Heart left ventricle (tissue), 16 donors: ENCODE measurements at places on chromosomes 13 and 19.
A peak's percentile ranks its signal among the peaks of the same experiment; 100 is the strongest.

GRCh38 chr13:111506125-111506524, 185.7 kb downstream of the TEX29 start:
- DNase-seq, result no peak
- no peak overlapping the region for H3K27ac ChIP-seq
- no peaks in the 10 kb centered on the region for H3K36me3 ChIP-seq
- H3K4me1 ChIP-seq, result no peaks in the 10 kb centered on the region
- H3K27me3 ChIP-seq, result no peaks in the 10 kb centered on the region
- no peak overlapping the region for H3K4me3 ChIP-seq

GRCh38 chr19:15288146-15288963, 44.0 kb downstream of the BRD4 start:
- no peaks in the 10 kb centered on the region for H3K36me3 ChIP-seq
- H3K27me3 ChIP-seq, result no peaks in the 10 kb centered on the region
- no peak for DNase-seq
- peaks cover 82% of the 10 kb centered on the region for H3K4me1 ChIP-seq

DNA sequence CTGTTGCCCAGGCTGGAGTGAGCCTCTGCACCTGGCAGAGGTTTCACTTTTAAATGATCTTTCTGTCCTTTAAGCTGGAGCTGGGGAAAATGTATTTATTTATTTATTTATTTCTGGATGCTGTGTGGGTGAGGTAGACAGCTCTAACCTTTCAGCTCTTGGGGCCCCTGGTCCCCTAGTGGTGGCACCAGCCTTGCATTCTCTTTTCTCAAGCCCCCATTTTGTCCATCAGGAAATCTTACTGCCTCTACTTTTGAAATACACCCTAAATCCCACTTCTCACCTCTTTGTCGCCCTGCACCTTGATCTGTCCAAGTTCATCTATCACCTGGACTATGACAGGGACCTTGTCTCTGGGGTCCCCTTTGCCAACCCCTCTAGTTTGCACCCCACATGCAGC, 2.1 kb upstream of the B9D2 start:
- H3K27me3 ChIP-seq, result no peaks in the 10 kb centered on the region
- no peak for DNase-seq
- no peak overlapping the region for H3K4me3 ChIP-seq
- peaks cover 3% of the 10 kb centered on the region for H3K36me3 ChIP-seq
- no peak overlapping the region for H3K27ac ChIP-seq

- DNase-seq, result no peak
- no peak overlapping the region for H3K27ac ChIP-seq
- H3K36me3 ChIP-seq, result no peaks in the 10 kb centered on the region
- no peak overlapping the region for H3K4me3 ChIP-seq
- no peaks in the 10 kb centered on the region for H3K27me3 ChIP-seq
Measured at GRCh38 chr13:88112526-88112925, 441.4 kb downstream of the SLITRK5 start.

- H3K27me3 ChIP-seq, result peaks cover 10% of the 10 kb centered on the region
- peak overlapping the region; percentile 51 for H3K4me3 ChIP-seq
- DNase-seq, result peak; percentile 75
- H3K36me3 ChIP-seq, result no peaks in the 10 kb centered on the region
- H3K27ac ChIP-seq, result no peak overlapping the region
Measured at GRCh38 chr19:23071147-23071511, 45.7 kb upstream of the ZNF730 start.

DNA sequence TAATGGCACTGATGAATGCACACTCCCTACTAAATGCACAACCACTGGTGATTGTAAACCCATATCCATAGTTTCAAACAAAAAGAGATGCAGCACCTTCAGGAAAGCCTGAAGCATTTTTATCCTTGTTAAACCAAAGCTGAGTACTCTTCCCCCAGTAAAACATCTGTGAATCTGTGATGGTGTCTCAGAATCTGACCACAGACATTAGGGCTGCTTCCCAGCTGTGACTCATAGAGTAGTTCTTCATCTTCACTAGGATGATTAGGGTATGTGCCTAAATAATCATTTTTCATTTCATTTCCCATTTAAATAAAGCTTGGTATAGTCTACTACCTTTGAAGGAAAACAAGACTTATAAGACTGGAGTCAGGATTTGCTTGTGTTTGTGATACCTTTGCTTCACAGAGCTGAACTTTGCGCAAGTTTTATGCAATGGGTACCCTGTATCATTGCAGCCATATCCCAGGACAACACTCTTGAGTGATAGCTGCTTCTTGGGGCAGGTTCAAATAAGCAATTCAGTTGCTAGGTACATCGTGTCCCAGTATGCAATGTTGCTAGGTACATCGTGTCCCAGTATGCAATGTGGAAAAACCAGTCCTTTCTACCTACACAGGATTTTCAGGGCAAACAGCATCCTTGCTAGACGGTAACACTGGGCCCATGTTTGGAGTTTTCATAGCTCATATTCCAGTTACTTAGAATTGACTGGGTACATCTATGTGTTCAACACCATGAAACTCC, 277.1 kb downstream of the IRS2 start:
- H3K4me1 ChIP-seq, result no peaks in the 10 kb centered on the region
- no peak overlapping the region for H3K27ac ChIP-seq
- H3K27me3 ChIP-seq, result no peaks in the 10 kb centered on the region
- H3K36me3 ChIP-seq, result no peaks in the 10 kb centered on the region

DNA sequence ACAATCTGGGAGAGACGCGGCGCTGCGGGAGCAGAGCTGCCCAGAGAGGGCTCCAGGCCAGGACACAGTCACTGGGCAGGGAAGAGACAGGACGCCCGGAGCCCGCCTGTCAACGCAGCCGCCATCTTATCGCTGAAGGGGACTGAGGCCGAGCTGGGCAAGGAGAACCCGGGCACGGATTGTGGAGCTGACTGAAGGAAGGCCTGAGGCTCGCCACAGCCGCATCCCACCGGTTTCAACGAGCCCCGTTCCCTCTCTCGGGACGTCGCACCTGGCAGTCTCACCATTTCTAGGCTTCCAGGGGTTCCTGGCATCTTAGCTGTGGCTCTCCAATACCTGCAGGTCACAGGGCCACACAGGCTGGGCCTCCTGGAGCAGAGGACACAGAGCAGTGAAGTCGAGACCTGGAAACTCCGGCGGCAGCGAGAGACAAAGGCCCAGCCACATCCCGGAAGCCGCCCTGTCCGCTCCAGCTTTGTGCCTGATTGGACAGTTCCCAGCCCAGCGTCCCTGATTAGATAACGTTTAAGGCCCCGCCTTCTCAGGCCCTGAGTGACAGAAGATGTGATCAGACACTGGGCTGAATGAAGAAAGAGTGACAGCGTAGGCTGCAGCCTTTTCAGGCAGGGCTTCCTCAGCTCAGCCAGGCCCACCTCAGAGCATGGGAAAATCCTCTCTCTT, at the start of gene ZNF91:
Gene ZNF91 (minus strand): TSS at position 431 of the 681 bp plus-strand sequence. CDS start 117 bp downstream, at position 314.
- peaks cover 42% of the 10 kb centered on the region for H3K4me1 ChIP-seq
- H3K27me3 ChIP-seq, result no peaks in the 10 kb centered on the region
- peak; percentile 96 for DNase-seq
- H3K27ac ChIP-seq, result peak within 1 kb of the TSS; percentile 96

DNA sequence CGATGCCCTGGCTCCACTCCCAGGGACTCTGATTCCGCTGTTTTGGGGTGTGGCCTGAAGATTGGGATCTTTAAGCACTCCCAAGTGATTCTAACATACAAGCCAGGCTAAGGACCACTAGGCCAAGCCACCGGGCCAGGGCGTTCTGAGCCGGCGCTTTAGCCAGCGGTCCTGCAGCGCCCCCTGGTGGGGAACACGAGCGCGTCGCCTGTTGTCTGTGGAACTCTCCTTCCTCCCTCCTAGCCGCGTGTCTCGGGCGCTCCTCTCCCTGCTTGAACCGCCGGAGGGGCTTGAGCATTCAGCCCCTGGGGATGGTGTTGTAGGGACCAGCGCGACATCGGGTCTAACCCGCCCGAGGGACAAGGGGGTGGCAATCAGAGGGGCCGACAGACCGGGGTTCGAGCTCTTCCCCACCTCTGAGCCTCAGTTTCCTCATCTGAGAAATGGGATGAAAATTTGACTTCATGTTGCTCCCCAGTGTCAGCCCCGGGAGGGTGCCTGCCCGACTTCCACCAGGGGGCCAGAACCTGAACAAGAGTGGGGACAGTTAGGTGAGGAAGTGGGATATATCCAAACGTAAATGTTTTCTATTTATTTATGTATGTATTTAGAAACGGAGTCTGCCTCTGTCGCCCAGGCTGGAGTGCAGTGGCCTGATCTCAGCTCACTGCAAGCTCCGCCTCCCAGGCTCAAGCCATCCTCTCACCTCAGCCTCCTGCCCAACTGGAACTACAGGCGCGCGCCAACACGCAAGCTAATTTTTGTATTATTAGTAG, 18.0 kb upstream of the PNMA8B start:
- H3K27me3 ChIP-seq, result no peaks in the 10 kb centered on the region
- H3K36me3 ChIP-seq, result no peaks in the 10 kb centered on the region
- DNase-seq, result peak; percentile 73
- no peaks in the 10 kb centered on the region for H3K4me1 ChIP-seq
- no peak overlapping the region for H3K4me3 ChIP-seq
- H3K27ac ChIP-seq, result no peak overlapping the region

GRCh38 chr13:66506979-66507378, 723.2 kb downstream of the PCDH9 start:
- DNase-seq, result no peak
- no peaks in the 10 kb centered on the region for H3K4me1 ChIP-seq
- no peak overlapping the region for H3K4me3 ChIP-seq

GRCh38 chr13:30053939-30054338, 203.5 kb upstream of the UBL3 start:
- H3K4me1 ChIP-seq, result no peaks in the 10 kb centered on the region
- no peak overlapping the region for H3K4me3 ChIP-seq
- no peaks in the 10 kb centered on the region for H3K36me3 ChIP-seq
- peaks cover 13% of the 10 kb centered on the region for H3K27me3 ChIP-seq
- H3K27ac ChIP-seq, result no peak overlapping the region
- DNase-seq, result no peak

DNA sequence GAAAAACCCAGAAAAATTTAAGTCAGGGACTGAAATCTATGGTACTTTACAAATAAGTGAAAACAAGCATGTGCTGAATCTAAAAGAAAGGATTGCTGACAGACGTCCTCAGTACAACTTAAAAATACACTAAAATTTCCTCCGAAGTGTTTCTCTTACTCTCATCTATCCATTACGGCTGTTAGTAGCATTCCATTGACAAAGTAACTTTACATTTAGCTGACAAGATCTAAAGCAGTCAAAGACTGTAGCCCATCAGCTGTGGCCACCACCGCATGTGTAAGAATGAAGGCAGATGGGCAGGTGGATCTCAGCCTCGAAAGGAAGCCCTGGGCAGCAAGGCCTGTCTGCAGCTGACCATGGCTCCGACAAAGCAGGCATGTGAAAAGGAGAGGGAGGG, 59.0 kb downstream of the FLT1 start:
- H3K4me3 ChIP-seq, result no peak overlapping the region
- no peak overlapping the region for H3K27ac ChIP-seq
- H3K4me1 ChIP-seq, result peaks cover 45% of the 10 kb centered on the region

- DNase-seq, result peak; percentile 65
- peak overlapping the region; percentile 11 for H3K27ac ChIP-seq
- H3K4me1 ChIP-seq, result peaks cover 8% of the 10 kb centered on the region
- no peaks in the 10 kb centered on the region for H3K36me3 ChIP-seq
- H3K27me3 ChIP-seq, result no peaks in the 10 kb centered on the region
Measured at GRCh38 chr13:41577436-41577835, 120.1 kb downstream of the RGCC start.

GRCh38 chr13:72820156-72820897, 38.4 kb downstream of the PIBF1 start:
- H3K36me3 ChIP-seq, result peaks cover 3% of the 10 kb centered on the region
- H3K4me3 ChIP-seq, result no peak overlapping the region
- no peaks in the 10 kb centered on the region for H3K4me1 ChIP-seq
- no peaks in the 10 kb centered on the region for H3K27me3 ChIP-seq

DNA sequence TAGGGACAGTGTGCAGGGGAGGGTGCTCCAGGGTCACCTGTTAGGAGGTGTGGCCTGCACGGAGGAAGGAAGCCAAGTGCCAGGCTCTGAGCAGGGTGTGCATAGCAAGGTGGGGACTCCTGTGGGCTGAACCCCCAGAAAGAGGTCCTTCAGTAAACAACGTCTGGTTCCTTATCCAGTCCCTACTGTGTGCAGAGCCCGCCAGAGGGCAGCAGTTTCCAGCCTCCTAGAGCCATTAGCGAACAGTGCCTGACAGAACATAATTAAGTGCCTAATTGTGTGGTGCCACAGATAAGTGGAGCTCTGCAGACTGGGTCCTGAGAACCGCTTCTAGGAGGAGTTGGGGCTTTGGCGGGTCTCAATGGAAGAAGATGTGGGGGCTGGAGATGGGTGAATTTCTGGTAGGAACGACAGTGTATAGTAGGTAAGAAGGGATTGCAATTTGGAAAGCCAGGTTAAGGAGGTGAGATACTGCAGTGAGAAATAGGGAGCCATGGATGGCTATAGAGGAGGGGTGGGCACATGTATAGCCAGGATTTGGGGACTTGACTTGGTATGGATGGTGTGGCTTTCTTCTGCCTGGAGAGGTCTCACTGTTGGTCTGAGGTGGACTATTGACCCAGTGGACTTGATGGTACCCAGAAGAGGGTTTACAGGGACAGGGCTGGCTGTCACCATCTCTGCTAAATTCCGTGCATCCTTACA, 323.1 kb downstream of the ZNF536 start:
- H3K4me3 ChIP-seq, result no peak overlapping the region
- H3K27me3 ChIP-seq, result peaks cover 3% of the 10 kb centered on the region
- H3K4me1 ChIP-seq, result no peaks in the 10 kb centered on the region
- H3K27ac ChIP-seq, result no peak overlapping the region

DNA sequence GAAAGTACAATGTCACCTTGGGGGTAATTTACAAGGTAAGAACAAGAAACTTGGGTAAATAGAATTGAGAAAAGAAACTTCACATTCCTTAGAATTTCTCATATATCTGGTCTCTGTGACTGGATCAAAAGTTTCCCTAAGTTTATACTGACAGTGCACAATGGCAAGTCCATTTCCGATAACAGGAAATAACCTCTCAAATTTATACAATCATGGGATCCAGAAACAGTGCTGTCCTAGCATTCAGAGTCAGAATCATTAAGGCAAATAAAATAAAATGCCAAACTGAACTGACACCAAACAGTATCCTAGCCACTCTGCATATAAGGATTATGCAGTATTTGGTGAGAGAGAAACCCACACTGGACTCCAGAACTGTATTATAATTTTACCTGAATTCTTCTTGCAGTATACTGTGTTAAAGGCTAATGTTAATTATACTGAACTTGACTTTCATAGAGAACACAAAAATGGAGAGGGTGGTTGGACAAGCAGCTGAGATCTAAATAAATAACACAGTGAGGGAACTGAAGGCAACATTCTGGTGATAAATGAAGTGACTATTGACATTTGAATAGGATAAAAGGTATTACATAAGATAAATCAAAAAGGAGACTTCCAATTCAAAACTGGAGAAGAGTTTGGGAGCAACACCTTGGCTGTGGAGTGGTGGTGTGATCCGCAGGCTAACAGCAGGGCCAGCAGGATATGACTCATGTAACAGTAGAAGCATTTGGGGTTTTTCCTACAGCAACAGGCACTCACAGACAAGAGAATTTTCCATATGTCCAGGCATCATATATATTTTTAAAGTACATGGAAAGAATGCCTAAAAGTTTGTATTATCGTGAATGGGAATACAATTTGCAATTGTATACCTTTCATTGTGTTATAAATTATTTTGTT, 932.5 kb upstream of the MIR17HG start:
- H3K27me3 ChIP-seq, result no peaks in the 10 kb centered on the region
- no peak overlapping the region for H3K4me3 ChIP-seq
- H3K27ac ChIP-seq, result no peak overlapping the region
- no peaks in the 10 kb centered on the region for H3K4me1 ChIP-seq
- H3K36me3 ChIP-seq, result no peaks in the 10 kb centered on the region
- no peak for DNase-seq

GRCh38 chr19:14103310-14103709, 12.8 kb upstream of the SAMD1 start:
- no peak overlapping the region for H3K4me3 ChIP-seq
- peak overlapping the region; percentile 48 for H3K27ac ChIP-seq
- no peaks in the 10 kb centered on the region for H3K27me3 ChIP-seq
